NCI-H1694 (cell line): ENCODE measurements at places on chromosomes 16 and 17.

DNA sequence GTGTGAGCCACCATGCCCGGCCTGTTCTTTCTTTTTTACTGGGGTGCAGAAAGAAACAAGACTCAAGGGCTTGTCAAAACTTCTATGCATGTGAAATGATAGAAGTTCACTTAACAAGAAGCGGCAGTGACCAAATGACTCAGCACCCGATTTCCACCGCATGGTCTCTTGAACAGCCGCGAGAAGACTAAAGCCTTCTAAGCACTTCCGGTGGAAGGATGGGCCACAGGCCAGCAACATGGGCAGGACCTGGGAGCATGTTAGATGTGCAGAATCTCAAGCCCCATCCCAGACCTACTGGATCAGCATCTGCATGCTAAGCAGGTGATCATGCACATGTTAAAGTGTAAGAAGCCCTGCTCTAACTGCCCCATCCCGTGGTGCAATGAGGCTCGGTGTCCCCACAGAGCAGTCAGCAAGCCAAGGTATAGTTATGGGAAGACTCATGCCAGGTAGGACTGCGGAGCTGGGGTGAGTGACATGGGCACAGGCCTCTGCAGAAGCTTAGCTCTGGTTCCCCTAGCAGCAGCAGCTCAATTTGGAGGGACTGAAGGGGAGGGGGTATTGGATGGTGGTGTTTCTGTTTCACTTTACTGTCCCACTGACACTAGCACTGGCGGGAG, 88.5 kb upstream of the HNF1B start:
- no peak for DNase-seq

DNA sequence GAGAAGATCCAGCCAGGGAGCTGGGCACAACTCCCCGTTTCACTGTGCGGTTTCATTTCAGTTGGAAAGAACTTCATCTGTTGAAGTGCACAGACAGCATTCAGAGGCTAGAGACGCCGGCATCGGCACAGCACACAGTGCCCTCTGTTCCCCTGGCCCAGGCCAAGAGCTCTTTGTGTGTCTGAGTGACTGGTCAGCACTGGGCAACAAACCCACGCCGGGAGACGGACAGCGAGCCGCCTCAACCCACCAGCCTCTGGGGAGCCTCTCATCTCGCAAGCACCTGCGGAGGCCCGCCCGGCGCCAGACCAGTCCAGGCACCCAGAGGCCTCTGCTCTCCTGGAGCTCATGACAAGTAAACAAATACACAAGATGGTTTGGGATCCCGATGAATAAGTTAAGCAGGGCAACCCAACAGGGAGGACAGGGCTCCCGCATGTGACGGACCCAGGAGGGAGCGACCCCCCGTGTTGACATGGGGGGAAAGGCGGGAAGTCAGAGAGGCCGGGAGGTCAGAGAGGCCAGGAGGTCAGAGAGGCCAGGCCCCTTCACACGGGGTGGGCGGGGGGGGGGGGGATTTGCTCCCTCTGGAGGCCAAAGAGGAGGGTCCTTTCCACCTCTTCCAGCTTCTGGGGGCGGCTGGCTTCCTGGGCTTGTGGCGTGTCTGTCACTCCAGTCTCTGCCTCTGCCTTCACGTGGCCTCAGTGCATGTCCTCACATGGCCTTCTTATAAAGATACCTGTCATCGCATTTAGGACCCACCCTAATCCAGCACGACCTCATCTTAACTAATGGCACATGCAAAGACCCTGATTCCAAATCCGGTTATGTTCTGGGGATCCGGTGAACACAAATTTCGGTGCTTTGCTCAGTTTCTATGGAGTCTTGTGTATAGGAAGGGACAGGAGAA, 25.8 kb upstream of the KLHDC4 start:
- no peak for DNase-seq

GRCh38 chr16:89700649-89701424, 668 bp downstream of the SPATA2L start:
- DNase-seq = no peak

GRCh38 chr16:75224306-75225082, 5.7 kb downstream of the CTRB1 start:
- DNase-seq = no peak

- no peak for DNase-seq
Measured at GRCh38 chr17:51682115-51682514, 421.8 kb downstream of the UTP18 start.

GRCh38 chr16:14434860-14435259, 195.2 kb downstream of the PARN start:
- no peak for DNase-seq

GRCh38 chr16:54938212-54939028, 7.8 kb downstream of the IRX5 start:
- DNase-seq = no peak

GRCh38 chr17:28317966-28318758, 838 bp upstream of the TMEM97 start:
- no peak for DNase-seq

- no peak for DNase-seq
Measured at GRCh38 chr16:62853887-62854286, 817.6 kb upstream of the CDH8 start.

DNA sequence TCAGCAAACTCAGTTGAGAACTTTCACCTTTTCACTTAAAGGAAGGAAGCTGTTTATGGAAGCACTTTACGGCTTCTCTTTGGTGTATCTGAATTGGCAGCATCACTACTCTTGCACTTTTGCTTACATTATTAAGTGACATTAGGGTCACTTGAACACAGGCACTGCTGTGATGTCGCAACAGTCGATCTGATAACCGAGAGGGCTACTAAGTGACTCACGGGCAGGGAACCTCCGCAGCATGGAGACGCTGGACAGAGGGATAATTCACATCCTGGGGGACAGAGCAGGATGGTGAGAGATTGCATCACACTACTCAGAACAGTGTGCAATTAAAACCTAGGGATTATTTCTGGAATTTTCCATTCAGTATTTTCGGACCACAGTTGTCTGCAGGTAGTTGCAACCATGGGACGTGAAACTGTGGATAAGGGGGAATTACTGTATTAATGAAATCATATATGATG, 56.5 kb downstream of the DNAH2 start:
- DNase-seq = no peak

GRCh38 chr16:4618645-4619418, 4.1 kb upstream of the UBALD1 start:
- no peak for DNase-seq

GRCh38 chr17:31068291-31068690, 26.5 kb upstream of the NF1 start:
- peak; percentile 16 for DNase-seq
